ENCODE measurements at places on chromosomes 7 and 10. TPM values are rescaled to one million over a fixed set of nuclear protein-coding genes. Genes with fewer than 3 reads are reported as not detected.
A peak's percentile ranks its signal among the peaks of the same experiment; 100 is the strongest.

DNA sequence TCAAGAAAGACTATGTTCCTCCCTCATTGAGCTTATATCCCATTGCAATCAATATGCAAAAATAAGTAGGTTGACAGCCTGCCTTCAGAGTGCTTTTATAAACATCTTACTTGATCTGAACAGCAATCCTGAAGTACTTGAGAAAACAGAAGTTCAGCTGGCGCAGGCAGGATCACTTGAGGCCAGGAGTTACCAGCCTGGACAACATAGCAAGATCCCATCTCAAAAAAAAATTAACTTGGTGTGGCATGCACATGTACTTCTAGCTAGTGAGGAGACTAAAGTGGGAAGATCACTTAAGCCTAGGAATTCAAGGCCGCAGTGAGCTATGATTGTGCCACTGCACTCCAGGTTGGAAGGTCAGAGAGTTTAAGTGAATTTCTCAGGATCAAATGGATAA, 30.1 kb downstream of the LUC7L2 start:
- DNase-seq, result no peak

ENO4 gene
- total RNA-seq, result 0.22 TPM

- DNase-seq, result no peak
Observed at GRCh38 chr10:83252596-83252995, 886.7 kb upstream of the GHITM start.

- no peak for DNase-seq
Observed at GRCh38 chr10:14535457-14536130, 204.9 kb upstream of the FRMD4A start.

- DNase-seq, result no peak
Observed at GRCh38 chr7:98934267-98934666, 55.9 kb downstream of the TRRAP start.

DNA sequence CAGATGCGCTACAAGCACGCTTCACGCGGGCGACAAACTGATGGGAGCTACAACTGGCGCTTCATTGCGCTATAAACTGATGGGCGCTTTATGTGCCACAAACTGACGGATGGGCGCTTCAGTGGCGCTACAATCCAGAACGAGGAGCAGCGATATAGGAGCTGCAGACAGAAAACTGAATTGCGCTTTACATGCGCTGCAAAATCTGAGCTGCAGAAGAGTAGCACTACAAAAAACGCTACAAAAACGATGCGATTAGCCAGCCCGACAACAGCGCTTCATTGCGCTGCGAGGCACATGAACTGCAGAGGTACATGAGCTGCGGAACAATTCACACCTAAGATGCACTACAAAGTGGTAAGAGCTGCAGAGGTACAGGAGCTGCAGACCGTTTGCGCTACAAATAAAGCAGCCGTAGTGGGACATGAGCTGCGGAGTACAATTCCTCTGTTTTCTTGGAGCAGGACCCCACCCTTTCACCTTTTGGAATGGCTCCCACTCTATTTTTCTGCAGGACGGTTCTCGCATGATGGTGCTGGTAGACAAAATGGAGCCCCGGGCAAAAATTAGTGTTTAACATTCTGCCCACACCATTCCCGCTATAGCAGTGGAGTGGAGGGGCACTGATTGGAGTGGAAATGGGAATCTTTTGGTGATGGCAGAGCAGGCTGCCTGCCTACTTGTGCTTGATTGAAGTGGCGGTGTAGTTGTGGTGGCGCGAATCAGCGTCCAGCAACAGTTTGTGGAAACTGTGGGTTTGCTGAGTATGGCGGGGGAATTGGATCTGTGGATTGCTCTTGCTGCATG, 1.2 kb upstream of the SGCE start:
- no peak for DNase-seq

DNA sequence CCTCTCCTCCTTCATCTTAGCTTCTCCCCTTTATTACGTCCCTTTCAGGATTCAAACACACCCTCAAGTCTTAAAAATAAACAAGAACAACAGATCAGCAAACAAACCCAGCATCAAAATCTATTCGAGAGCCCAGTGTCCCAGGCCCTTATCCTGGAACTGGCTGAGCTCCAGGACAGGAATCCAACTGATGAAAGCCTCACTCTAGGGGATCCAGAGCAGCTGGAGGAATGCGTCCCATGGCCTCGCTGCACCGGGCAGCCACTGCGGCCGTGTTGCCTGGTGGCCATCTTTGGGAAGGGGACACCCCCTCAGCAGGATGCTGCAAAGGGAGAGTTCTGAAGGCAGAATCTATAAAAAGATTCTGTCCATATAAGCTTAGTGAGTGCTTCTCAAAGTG, 156.5 kb upstream of the BMPER start:
- DNase-seq, result no peak

DNA sequence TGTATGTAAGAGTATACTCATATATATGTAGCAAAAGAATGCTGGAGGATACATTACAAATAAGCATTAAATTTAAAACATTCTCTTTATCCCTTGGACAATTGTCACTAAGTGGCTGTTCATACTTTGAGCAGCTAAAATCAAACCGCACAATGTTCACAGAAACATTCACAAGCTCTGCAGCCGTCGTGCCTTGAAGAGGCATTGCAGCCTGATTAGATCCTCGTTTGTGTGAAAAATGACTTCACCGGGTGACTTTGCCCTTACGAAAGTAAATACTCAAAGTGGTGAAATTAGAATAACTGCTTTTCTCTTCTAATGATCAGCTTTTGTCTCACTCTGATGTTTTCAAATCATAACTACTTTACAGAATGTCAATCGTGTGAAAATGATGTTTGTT, 319.0 kb downstream of the GFRA1 start:
- DNase-seq, result no peak

GRCh38 chr7:44891372-44891771, 6.0 kb upstream of the PURB start:
- no peak for DNase-seq

GPER1 gene
- total RNA-seq, result 7.3 TPM

GRCh38 chr7:18059171-18059570, 31.5 kb upstream of the PRPS1L1 start:
- no peak for DNase-seq

DNA sequence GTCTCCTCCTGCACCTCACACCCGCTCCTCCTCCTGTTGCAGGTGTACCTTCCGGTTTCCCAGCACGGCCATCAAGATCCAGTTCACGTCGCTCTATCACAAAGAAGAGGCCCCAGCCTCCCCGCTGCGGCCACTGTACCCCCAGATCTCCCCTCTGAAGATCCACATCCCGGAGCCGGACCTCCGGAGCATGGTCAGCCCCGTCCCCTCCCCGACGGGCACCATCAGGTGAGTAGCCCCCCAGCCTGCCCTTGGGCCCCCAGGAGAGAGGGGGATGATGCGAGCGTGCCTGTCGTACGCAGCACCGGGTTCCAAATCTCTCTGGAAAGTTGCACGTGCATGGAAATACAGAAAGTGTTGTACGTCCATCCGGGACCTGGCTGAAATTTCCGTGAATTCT, 34.6 kb upstream of the AP5Z1 start:
- no peak for DNase-seq

GRCh38 chr7:101891936-101892640, 74.7 kb downstream of the CUX1 start:
- DNase-seq, result no peak

DNA sequence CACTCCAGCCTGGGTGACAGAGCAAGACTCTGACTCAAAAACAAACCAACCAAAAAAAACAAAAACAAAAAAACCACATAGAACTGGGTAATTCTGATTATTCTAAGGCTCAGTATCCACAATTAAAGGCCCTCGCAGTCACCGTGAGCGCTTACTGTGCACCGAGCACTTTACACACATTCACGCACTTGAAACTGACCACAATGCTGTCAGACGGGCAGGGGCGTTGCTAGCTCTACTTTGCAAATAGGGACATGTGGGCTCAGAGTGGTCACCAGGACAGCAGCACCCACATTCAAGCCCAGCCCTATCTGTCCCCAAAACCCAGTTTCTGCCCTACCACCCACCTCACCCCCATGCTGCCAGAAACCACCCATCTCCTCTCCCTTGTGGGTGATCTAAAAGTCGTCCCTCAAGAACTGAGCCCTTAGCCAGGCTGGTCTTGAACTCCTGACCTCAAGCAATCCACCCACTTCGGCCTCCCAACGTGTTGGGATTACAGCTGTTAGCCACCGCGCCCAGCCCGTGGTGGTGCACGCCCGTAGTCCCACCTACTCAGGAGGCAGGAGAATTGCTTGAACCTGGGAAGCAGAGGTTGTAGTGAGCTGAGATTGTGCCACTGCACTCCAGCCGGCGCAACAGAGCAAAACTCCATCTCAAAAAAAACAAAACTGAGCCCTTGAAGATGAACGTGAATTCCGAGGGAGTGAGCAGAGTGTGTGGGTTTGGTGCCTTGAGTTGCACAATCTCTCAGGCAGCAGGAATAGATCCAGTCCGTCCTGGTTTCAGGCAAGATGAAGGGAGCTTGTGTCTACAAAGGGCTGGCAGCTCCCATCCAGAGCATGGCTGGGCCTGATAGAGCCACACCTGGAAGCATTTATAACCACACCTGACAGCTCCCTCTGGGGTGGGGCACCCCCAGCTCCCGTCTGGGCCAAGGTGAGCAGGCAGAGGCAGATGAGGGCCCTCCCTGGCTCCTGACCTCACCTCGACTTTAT, 5.4 kb upstream of the HSPB1 start:
- DNase-seq, result peak; percentile 52

TUBB8 gene
- not detected for total RNA-seq

PRRT4 gene
- total RNA-seq, result 0.10 TPM

- DNase-seq, result no peak
Observed at GRCh38 chr7:150952331-150953050, 25.6 kb downstream of the KCNH2 start.

- no peak for DNase-seq
Observed at GRCh38 chr7:70733090-70733489, 398.9 kb upstream of the GALNT17 start.

DNA sequence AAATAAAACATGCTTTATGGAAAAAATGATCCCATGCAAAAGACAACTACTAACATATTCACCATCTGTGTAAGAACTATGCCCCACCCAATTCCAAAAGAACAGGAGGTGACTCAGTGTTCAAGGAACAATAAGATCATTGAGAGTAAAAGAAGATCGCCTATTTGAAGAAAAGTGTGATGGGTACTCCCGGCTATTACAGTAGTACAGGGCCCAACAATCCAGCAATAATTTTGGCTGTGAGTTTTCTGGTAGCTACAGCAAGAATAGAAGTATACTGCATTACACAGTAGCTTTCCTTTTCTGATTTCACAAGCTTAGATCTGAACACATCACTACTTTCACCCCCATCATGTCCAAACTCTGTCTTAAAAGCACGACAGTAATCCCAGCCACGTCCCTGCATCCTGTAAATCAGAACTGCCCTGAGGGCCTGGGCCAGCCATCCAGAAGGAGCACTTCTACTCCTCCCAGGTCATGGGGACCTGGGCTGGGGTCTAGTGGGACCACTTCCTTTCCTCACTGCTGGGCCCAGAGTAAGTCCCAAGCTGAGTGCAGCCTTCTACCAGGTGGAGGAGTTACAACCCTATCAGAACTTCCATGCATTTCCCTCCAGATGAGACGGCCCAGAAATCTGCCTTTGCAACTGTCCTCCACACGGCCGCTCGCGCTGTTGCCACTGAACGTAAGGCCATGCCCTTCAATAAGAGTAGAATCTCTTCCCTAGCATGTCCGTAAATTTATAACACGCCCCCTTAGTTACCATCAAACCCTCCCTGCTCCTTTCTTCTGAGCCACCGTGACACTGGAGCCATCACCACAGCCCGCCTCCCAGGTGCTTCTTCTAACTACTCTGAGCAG, 7.9 kb downstream of the ESYT2 start:
- DNase-seq, result peak; percentile 81

CDC14C gene
- 0.09 TPM for total RNA-seq

ZNF727 gene
- not detected for total RNA-seq

- no peak for DNase-seq
Observed at GRCh38 chr10:128879030-128879429, 588.0 kb upstream of the MGMT start.

- no peak for DNase-seq
Observed at GRCh38 chr10:125482637-125483036, 200.3 kb downstream of the TEX36 start.

HSPA12A gene
- 9.7 TPM for total RNA-seq

DNA sequence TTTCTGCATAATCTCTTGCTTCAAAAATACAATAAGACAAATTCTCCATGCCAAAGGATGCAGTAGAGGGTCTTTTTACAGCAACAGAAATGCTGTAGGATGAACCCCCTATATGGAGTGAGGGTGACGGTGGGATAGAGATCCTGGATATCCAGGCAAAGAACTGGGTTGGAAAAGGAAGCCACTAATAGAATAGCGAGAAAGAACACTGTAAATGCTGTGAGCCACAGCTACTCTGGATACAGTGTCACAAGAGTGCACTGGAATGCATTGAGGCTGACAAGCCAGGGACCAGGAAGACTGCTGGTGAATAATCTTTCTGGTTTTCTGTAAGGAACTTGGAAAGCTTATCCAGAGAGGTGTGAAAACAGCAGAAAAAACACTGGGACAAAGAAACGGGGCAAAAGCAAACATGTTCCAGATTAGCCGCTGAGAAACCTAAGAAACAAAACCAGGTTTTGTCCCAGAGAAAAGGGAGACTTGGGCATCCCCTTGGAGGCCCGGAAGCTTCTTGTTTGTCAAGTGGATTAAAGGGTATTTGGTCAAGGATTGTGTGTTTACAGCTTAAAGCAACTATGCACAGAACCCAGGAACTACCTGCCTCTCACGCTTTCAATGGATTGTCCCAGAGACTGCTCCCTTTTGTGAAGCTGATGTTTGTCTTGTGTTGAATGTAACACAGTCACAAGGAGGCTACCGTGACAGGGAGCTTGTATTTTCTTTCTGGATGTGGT, 6.2 kb upstream of the MSMB start:
- DNase-seq, result no peak

- DNase-seq, result no peak
Observed at GRCh38 chr7:158055726-158056510, 531.7 kb downstream of the PTPRN2 start.

DNA sequence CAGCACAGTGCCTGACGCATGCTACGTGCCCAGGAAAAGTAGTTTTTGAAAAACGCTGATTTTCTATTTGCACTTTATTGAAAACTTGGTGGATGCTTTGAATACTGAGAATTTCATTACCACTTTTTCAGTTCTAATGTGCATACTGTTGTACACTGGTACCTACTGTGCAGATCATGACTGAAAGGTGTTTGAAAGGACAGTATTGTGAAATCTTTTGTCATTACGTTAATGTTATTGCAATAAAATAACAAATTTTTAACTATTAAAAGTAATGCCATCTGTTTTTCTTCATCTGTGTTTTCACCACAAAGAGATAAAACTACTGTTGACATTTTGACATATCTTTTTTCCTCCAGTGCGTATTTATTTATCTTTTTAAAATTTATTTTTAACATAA, 42.1 kb downstream of the CNNM2 start:
- no peak for DNase-seq

TWIST1 gene
- total RNA-seq, result 20.9 TPM

DNAJC9 gene
- 103 TPM for total RNA-seq

VWC2 gene
- total RNA-seq, result not detected

All from A172 (cell line).